ENCODE measurements at places on chromosomes 2 and 18.

- no peak for DNase-seq
These were observed 28.8 kb downstream of the STEAP3 start for GRCh38 chr2:119252186-119253113.

- DNase-seq: no peak
These were observed 4.5 kb upstream of the DYM start for GRCh38 chr18:49464718-49465598.

GRCh38 chr18:23226930-23227725, 91.8 kb downstream of the CABLES1 start:
- no peak for DNase-seq

- DNase-seq: no peak
These were observed 132.6 kb upstream of the RBBP8 start for GRCh38 chr18:22800551-22800951.

DNA sequence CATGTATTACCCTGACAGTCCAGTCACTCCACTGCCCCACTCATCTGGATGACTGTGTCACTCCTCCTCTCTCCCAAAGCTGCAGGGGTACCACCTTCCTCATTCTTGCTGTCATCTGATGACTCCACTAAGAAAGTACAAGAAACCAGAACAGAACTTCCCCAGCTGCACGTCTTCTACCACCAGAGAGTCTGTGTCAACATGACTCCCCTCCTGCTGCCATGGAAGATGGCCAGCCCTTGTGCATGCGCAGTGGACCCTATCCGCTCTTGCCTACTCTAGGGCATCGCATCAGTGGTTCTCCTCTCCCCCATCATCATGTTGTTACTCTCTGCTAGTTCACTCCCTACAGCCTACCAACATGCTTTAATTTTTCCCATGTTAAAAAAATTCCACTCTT, 14.5 kb upstream of the ST8SIA3 start:
- DNase-seq: no peak

DNA sequence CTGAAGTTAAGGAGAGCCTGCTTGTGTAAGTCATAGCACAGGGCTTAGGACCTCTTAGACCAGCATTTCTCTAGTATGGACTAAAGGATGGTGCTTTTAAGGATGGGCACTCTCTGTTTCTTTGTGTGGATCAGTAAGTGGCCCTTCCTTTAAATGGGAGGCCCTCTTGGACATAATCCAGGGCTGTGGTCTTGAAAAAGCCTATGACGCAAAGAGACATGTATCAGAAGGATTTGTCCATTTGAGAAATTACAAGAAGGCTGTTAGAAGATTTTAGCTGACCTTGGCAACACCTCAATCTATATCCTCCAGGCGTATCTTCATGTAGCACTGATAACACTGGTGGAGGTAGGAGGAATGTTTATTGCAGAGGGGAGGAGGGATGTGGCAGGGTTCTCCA, 79.2 kb downstream of the PRPF40A start:
- DNase-seq: no peak

DNA sequence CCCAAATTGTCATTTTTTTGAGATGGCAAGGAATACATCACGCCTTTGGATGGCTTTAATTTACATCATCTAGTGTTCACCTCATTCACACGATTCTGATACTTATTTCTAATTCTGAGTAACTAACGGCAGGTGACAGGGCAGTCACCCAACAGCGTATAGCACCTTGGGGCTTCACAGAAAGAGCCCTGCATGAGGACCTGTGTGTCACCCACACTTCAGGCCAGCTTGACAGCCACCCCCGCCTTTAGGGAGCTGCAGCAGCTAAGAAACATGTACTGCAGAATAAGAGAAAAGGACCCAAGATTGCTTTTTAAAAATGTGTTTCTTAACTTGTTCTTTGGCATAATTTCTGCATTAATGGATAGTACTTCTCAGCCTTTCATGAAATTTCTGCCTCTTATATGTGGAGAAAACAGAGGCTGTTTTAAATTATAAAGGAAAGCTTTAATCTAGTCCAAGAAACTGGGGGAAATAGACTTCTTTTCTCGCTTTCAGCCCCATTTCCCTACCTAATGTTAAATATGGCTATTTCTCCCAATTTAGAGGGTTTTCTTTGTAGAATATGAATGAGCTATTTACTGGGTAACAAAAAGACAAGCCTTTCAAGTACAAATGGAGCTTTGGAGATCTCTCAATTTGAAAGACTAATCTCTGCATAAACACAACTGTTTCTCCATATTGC, 245.1 kb downstream of the LDLRAD4 start:
- no peak for DNase-seq

DNA sequence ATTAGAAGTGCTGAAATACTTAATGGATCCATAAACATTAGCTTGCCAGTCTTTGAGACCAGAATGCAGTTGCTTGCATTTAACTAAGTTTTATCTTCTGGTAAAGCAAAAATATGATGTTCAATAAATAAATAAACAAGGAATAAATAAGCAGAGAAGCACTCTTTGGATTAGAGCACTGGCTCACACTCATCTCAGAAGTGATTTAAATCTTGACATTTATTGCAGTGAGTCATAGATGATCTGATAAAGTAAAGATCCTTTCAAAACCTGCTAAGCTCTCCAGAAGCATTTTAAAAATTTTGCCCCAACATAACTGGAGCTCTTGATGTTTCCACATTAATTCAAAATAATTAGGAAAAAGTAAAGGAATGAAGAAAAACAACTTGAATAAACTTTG, 66.8 kb downstream of the KYNU start:
- DNase-seq: no peak

GRCh38 chr2:39481611-39482010, 44.5 kb upstream of the MAP4K3 start:
- no peak for DNase-seq

GRCh38 chr2:52695731-52696130, 1071.9 kb upstream of the CHAC2 start:
- no peak for DNase-seq
